Stimulated activated CD8-positive, alpha-beta memory T cell treated with anti-CD3 and anti-CD28 coated beads, Interleukin-4, amount 100 ng/mL, for 1 hour (primary cell): ENCODE measurements at places on chromosomes 5 and 9.

DNA sequence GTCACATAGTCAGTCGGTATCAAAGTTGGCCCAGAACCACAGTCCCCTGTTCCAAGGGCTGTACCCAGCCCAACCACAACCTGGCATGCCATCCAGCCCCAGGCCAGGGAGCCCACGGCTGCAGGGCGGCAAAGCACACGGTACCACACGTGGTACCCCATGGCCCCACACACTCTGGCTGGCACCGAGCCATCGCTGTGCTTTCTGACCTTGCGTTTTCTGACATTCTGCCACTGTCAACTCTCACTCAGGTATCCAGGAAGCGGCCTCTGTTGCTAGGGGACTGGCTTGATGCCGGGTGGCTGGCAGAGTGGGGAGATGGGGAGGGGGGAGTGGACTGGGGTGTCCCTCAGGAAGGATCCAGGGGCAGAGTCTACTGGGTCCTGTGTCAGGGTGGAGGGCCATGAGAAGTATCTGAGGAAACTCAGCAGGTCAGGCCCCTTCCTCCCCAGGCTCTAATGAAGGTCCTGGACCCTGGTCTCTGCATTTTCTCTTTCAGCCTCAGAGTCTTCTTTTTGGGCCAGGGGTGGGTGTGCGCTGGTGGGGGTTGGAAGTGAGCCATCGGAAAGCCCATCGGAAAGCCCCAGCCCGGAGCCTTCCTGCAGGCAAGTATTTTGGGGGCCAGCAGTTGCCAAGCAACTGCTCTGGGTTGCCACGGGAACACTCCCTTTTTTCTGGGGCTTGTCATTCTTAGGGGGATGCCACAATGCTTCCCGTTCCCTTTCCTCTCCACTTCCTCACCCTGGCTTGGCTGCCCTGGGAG is 21.0 kb upstream of the RALGDS start:
- DNase-seq, result peak; percentile 65

GRCh38 chr5:159851053-159851452 is 65.2 kb upstream of the ADRA1B start:
- no peak for DNase-seq

DNA sequence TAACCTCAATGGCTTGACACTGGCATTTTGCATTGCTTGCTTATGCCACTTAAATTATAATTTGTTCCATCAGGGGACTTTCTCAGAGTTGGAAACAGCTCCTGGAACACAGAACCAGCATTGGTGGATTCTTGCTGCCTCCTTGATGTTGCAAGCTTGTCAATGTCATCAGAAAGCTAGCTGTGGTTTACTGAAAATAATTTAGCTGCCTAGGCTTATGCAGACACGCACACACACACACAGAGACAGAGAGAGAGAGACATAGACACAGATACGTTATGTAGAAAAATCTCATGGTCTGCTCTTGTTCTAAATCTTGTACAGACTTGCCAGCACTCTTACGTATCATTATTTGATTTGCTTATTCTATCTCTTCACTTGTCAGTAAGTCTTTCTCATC is 78.0 kb downstream of the HMHB1 start:
- DNase-seq, result no peak

DNA sequence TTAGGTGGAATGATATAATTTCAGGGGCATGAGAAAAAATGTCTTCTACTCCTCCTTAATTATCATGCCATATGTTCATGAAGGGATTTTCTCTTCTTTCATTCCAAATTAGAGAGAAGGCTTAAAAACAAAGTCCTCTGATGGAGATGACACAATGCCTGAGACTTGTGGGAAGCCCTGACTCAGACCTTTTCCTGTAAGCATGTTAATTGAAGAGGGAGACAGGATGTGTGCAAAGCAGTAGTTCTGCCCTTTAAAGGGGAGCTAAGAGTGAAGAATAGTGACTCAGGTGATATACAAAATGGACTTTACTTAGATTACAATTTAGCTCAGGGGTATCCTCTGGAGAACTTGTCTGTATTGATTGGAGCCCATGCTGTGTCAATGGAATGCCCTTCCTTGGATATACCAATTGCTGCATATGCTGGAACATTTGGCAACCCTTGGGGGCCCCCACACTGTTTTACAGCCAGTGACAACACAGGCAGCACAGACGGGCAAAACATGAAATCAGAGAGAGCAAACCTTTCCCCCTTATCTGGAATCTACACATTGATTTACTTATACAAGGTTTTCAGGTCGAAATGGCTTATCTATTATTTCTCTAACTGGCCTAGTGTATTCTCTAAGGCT is 81.3 kb downstream of the IZUMO3 start:
- DNase-seq, result no peak

DNA sequence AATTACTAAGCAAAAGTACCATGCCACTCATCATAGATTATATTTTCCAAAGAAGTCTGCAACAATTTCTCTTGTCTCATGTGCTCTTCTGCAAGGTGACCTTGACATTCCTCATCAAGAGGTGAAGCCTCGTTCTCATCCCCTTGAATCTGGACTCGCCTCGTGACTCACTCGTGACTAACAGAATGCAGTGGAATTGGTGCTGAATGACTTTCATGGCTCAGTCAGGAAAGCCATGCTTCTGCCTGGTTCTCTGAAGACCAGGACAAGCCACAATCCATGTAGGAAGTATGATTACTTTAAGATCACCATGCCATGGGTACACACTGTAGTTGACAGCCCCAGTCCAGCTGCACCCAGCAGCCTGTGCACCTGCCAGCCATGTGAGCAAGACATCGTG is 335.8 kb downstream of the GADD45G start:
- no peak for DNase-seq

DNA sequence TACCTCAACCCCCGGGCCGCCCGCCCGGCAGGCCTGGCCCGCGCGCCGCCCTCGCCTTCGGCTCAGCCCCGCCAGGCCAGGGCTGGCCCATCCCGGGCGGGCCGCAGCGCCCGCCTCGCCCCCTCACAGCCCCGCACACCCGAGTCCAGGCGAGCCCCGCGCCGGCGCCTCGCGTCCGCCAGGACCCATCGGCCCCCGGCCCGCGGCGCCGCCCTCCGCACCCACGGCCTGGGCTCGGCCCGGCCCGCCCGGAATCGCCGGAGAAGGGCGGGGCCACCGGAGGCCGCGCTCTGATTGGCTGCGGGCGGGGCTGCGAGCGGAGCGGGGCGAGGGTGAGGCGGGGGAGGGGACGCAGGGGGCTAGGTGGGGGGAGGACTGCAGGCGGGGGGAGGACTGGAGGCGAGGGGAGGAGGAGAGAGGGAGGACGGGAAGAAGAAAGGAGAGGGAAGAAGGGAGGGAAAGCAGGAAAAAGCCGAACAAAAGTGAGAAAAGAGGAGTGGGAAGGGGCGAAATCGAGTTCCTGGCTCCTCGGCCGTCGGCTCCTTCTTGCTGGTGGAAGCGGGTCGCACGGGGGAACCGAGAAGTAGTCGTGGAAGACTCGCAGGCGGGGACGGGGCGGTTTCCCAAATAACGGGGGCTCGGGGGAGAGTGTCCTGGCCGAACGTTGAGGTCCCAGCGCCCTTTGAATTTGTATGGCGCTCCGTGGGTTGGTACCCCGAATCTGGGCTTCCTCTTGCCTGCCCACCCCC is 472 bp upstream of the UBTD2 start:
- peak; percentile 62 for DNase-seq

DNA sequence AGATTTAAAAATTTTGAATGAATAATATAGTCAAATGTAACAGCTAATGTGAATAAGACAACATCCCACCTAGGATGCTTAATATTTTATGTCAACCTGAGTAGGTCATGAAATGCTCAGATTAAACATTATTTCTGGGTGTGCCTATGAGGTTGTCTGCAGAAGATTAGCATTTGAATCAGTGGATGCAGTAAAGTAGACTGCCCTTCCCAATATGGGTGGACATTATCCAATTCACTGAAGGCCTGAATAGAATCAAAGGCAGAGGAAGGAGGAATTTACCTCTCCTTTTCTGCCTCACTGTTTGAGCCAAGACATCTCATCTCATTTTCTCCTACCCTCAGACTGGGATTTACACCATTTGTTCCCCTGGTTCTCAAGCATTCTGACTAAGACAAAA is 1582.3 kb downstream of the EFNA5 start:
- no peak for DNase-seq

GRCh38 chr9:114233491-114234185 is 78.3 kb downstream of the COL27A1 start:
- DNase-seq, result no peak

DNA sequence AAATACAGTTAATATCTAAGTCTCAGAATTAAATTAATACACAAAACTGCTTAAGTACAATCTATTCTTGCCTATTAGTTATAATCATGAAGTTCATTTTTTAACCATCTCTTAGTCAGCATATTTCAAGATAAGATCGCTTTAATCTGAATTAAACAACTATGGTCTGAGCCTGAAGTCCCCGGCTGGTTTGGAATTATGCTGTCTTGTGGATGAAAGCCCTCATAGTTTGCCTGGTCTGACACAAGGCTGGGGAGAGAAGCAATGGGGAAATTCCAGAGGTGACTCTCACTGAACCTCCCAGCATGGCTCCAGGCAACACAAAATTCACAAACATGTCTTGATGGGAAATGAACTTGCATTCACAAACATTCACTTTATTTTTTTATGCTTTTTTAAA is 28.0 kb upstream of the GRAMD2B start:
- DNase-seq, result no peak

- no peak for DNase-seq
Observed at GRCh38 chr5:156121882-156122281, 205.1 kb upstream of the SGCD start.

DNA sequence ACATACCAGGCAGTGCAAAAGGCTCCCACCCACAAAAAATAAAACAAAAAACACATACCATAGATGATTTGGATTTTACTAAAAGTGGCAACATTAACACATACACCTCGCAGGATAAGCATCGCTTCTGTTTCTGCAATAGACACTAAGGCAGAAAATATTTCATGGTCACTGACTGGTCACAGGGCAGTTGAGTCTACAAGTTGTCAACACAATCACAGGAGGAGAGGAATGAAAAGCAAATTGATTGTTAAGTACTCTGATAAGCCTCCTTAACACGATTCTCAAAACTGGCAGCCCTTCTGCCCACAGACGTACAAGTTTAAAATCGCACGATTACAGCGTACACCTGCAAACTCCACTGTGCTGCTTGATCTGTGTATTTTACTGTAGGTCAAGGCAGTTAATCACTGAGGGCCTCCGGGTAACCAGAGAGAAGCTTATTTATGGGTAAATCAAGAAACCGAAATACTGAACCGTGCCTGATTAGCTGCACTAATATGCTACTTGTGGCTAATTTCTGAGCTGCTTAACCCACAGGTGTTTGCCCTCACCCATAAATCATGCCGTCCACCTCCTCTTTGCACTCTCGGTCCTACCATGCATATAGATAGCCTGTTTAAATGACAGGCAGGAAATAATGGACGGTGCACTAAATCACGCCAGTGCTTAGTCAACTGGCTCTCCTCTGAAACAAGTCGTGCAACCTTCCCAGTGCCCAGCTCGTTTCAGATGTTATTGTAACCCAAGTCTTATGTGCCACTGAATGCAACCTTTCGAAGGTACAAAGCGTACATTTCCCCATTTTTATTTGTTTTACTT is 659.4 kb upstream of the ADAMTS16 start:
- DNase-seq, result no peak

DNA sequence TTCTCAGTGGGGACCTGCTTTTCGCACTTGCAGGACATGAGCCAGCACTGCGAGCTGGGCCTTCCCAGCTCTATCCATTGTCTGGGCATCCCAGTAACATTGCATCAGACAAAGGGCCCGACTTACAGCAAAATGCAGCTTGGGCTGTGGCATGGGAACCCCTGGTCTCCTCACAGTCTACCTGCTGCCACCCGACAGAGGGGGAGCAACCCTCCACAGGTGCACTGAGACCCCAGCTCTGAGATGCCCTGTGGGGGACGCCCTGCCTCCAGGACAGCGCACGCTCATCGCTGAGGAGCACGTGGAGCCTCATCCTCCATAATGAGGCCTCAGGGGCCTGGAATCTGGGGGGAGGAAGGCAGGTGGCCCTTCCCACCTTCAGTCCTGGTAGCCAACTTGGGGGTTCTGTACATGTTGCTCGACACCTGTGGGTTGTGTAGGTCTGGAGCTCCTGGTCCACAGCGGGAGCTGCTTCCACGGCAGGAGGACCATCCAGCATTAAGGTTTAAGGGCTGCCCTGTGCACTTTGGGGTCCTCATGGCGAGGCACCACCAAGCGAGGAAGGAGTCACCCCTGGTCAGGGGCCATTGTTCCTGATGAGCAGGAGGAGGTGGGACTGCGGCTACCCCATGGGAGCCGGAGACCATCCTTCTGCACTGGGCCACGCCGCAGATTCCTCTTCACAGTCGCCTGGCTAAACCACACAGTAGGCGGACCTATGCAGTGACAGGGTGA is 376.5 kb upstream of the IRX1 start:
- DNase-seq, result no peak

GRCh38 chr5:83488271-83488670 is 16.7 kb downstream of the VCAN start:
- DNase-seq, result no peak
